ENCODE measurements at places on chromosomes 1 and 21.

DNA sequence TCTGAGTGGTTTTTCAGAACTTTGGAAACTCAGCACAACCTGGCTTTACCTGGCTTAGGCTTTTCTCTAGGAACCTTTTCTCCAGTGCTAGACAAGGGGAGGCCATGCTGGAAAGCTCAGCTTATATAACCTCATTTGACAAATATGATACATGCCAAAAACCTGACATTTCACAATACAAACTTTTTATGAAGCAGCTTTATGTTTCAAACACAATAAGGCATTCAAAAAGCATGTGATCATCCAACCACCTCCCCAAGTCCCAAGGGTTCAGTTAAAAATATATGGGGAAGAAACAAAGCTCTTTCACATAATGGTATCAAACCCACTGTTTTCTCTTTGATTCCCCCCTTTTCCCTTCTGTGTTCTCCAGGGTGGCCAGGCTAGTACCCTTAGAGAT is 63.7 kb downstream of the ZC3H11B start:
- no peak for DNase-seq

GRCh38 chr1:77388661-77389060 is 106.8 kb downstream of the AK5 start:
- no peak for DNase-seq

GRCh38 chr1:197989058-197989457 is 71.9 kb downstream of the LHX9 start:
- DNase-seq: no peak

- no peak for DNase-seq
Observed at GRCh38 chr21:36914244-36915013, 52.0 kb downstream of the HLCS start.

GRCh38 chr1:208036918-208037766 is 126.2 kb upstream of the CD34 start:
- DNase-seq: no peak

DNA sequence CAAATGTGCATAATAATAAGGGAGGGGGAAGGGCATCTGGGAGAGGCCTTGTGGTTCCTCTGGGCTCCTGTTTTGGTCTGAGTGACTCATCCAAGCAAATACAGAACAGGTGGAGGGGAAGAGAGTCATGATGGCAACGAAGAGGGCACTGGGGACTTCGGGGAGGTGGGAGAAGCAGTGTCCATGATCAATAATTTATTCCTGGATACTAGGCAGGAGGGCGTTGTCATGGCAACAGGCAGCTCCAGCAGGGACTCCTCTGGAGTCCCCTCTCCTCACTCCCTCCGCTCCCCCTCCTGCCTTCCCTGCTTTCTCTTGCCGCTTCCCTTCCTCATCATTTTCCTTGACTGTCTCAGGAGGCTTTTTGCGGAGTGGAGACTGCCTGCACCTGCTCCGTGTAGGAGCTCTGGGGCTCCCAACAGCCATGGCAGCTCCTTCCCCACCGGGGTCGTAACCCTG is 12.3 kb upstream of the NFASC start:
- DNase-seq: no peak

GRCh38 chr1:206580438-206581113 is 31.7 kb downstream of the EIF2D start:
- DNase-seq: no peak

- no peak for DNase-seq
Observed at GRCh38 chr1:178603926-178604325, 91.0 kb downstream of the TEX35 start.

Data from NCI-H1417 treated with DMSO at 0.1 percent for 48 hours (cell line).